ENCODE measurements at places on chromosomes 12 and 14. TPM values are rescaled to one million over a fixed set of nuclear protein-coding genes. Genes with fewer than 3 reads are reported as not detected.

Gene FBXL14
- total RNA-seq, result 7.9 TPM

Gene PRH2
- not detected for total RNA-seq

Gene TMEM132D
- total RNA-seq, result not detected

Gene RNASE3
- not detected for total RNA-seq

Gene NRXN3
- total RNA-seq, result 1.1 TPM

Gene FAM90A1
- not detected for total RNA-seq

Gene GLI1
- total RNA-seq, result 7.7 TPM

Gene PDZRN4
- total RNA-seq, result not detected

Gene PRICKLE1
- total RNA-seq, result 0.73 TPM

Gene E2F7
- total RNA-seq, result 8.3 TPM

Gene LRTM2
- not detected for total RNA-seq

Gene BCL11B
- total RNA-seq, result 0.24 TPM

Gene SETD3
- total RNA-seq, result 50.1 TPM

Gene GALC
- 11.3 TPM for total RNA-seq

Gene SLC6A15
- 1.9 TPM for total RNA-seq

Gene ADAM21
- total RNA-seq, result 0.07 TPM

Gene PLCZ1
- not detected for total RNA-seq

Gene RAD9B
- 0.11 TPM for total RNA-seq

Gene MYF6
- not detected for total RNA-seq

Measured in A549 treated with RU486 at 1 μM for 4 hours (cell line).